ENCODE measurements at places on chromosomes 6 and 20.

GRCh38 chr6:109038837-109039398 is 55.7 kb downstream of the SESN1 start:
- DNase-seq: no peak

GRCh38 chr20:53529658-53530057 is 64.0 kb downstream of the ZNF217 start:
- DNase-seq: no peak

DNA sequence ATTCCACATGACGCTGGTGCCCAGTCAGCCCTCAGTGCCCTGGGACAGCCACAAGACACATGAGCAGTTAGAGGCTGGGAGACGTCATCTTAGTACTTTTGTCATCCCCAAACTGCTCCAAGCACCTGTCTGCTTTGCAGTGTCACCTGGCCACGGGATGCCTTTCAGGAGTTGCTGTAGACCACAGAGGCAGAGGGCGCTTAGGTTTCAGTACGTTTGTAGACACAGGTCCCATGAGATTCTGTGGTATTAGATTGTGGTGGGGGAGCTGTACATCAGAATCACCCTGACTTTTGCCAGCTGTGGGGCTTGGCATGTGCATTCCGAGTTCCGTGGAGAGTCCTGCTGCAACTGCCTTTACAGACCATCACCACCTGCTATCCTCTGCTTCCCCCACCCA is 16.7 kb downstream of the MAVS start:
- no peak for DNase-seq

- no peak for DNase-seq
These were observed 17.0 kb downstream of the NFATC2 start for GRCh38 chr20:51525241-51526105.

DNA sequence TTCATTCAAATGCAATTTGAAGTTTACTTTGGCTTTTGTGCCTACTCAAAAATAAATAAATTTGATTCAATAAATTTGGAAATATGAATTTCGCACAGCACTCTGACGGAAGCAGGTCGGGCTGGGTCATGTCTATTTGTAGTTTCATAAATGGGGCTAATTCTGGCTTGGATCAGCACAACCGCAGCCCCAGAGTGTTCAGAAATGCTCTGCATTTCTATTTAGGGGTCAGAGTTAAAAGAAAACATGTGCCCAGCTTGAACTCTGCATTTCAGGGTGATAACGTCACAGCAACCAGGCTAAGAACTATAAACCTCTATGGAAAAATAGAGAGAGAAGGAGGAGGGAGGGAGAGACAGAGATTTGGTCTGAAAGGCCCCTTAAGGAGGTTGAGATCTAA is 480.9 kb upstream of the NOX3 start:
- DNase-seq: no peak

GRCh38 chr6:54419885-54420284 is 111.6 kb downstream of the TINAG start:
- no peak for DNase-seq

GRCh38 chr6:37685261-37685660 is 12.4 kb downstream of the MDGA1 start:
- DNase-seq: no peak

- DNase-seq: peak; percentile 47
These were observed 205.1 kb downstream of the DLL1 start for GRCh38 chr6:170085475-170086401.

DNA sequence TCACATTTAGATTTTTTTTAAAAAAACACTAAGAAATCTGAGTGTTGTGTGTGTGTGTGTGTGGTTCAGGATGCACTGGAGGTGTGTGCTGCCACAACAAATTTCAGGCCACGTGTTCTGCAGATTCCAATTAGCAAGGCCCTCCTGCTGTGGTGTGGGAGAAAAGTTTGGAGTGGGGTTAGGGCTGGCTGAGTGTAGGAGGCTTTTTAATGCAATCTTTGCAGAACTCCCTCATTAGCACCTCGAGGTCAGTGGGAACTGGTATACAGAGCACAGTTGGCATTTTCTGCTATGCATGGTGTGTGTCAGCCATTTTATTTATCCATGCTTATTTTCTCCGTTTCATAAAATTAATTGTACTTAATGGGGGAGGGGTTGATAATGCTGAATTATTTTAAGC is 187.6 kb downstream of the SOX4 start:
- DNase-seq: no peak

GRCh38 chr6:137728386-137729349 is 138.4 kb upstream of the TNFAIP3 start:
- no peak for DNase-seq

DNA sequence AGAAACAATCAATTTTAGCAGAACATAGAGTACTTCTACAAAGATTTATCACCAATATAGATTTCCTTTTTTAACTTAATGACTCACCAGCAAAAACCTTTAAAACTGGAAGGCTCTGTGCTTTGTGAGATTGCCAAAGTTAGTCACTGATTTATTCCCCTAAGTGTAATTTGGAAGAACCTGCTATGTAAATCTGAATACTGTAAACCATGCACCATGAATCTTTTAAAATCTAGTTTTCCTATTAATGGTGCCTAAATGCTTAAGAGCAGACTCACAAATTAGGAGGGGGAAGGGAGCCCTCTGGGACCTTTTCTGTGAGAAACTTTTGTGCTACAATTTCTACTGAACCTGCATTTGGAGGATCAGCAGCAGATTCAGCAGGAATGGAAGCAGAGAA is 57.8 kb upstream of the PNRC1 start:
- no peak for DNase-seq

DNA sequence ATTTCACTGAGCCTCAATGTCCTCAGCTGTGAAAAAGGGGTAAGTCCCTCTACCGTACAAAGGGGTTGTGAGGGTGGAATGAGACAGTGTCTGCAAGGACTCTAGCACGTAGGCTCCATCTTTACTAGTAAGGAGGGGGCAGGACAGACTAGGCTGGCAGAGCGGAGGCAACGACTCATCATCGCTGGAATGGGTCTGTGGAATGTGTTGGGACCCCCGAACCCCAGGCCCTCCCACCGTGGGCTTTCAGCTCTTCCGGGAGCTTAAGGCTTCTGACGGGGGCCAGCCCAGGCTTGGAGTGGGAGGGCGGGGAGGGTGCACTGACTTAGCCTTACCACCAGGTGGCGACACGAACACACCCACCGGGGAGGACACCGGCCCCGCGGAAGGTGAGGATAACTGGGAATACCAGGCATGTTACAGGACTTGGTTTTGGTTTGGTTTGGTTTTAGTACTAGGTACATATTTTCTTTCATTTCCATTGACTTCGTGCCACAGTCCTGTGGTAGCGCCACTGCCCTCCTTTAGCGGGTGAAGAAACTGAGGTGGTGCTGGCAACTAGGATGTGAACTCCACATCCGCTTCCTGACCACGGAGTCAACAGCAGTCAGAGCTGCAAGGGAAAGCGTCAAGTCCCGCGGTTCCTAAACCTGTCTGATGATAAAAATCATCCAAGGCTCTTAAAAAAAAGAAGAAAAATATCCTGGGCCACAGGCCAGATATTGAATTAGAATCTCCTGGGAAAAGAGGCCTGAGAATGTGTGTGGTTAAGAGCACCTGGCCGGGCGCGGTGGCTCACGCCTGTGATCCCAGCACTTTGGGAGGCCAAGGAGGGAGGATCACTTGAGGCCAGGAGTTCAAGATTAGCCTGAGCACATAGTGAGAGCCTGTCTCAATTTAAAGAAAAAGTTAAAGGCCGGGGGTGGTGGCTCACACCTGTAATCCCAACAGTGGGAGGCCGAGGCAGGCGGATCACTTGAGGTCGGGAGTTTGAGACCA is 10.3 kb upstream of the TULP1 start:
- DNase-seq: peak; percentile 85

GRCh38 chr20:25019381-25020155 is 27.0 kb upstream of the APMAP start:
- DNase-seq: peak; percentile 52

- no peak for DNase-seq
These were observed 104.8 kb upstream of the TRAF3IP2 start for GRCh38 chr6:111710439-111710838.

- no peak for DNase-seq
These were observed at the start of gene HNF4A for GRCh38 chr20:44355498-44356352. Gene HNF4A (plus strand): TSS chr20:44355699. CDS start chr20:44355805, 106 bp downstream.

DNA sequence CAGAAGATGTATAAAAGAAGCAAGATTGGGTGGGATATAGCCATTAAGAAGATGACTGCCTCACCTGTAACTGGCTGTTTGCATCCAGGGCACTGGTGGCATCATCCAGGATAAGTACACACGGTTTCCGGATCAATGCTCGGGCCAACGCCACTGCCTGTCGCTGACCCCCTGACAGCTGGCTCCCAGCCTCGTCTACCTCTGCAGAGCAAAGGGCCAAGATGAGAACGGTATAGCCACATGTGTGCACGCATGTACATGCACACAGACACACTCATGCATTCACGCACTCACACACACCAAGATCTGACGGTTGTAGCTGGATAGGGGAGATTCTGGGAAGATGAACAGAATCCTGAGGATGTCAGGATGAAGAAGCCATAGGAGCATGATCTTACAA is 3.2 kb upstream of the PSMB8 start:
- DNase-seq: no peak

- DNase-seq: no peak
These were observed 6.0 kb downstream of the ASF1A start for GRCh38 chr6:118899948-118900347.

DNA sequence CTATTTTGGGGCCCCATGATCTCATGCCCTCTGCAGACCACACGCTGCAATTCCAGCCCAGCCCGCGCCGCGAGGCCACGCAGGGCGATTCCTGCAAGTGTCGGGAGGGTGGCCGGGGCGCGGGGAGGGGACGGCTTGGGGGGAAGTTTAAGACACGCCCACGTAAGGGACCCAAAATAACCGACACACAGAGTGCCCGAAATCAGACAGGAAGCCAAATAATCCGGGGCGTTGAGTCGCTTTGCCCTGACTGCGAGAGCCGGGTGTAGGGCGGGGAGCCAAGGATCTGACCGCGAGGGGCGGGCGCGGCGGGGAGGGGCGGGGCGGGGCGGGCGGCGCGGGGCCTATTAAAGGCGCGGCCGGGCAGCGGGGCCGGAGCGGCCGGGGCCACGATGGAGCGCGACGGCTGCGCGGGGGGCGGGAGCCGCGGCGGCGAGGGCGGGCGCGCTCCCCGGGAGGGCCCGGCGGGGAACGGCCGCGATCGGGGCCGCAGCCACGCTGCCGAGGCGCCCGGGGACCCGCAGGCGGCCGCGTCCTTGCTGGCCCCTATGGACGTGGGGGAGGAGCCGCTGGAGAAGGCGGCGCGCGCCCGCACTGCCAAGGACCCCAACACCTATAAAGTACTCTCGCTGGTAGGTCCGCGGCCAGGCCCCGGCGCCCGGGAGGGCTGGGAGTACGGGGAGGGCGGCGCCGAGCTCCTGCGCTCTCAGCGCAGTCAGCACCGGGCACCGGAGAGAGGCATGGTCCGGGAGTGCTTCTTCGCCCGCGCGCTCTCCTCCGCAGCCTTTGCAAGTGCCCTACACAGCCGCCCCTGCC is at the start of gene ENPP1:
Gene ENPP1 (plus strand): TSS at position 377 of the 816 bp plus-strand sequence. CDS start 16 bp downstream, at position 393.
- peak; percentile 85 for DNase-seq

- no peak for DNase-seq
These were observed 1.7 kb downstream of the FKBP5 start for GRCh38 chr6:35686873-35687555.

DNA sequence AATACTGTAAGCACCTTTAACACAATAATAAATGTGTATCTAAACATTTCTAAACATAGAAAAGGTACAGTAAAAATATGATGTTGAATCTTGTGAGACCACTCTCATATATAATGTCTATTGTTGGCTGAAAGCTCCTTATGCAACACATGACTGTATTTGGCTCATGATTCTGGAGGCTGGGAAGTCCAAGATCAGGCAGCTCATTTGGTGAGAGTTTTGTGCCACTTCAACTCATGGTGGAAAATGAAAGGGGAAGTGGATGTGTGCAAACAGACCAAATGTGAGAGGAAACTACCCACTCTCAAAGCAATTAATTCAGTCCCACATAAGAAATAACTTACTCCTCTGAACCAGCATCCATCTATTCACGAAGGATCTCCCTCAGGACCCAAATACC is 257.7 kb upstream of the OPRM1 start:
- no peak for DNase-seq

DNA sequence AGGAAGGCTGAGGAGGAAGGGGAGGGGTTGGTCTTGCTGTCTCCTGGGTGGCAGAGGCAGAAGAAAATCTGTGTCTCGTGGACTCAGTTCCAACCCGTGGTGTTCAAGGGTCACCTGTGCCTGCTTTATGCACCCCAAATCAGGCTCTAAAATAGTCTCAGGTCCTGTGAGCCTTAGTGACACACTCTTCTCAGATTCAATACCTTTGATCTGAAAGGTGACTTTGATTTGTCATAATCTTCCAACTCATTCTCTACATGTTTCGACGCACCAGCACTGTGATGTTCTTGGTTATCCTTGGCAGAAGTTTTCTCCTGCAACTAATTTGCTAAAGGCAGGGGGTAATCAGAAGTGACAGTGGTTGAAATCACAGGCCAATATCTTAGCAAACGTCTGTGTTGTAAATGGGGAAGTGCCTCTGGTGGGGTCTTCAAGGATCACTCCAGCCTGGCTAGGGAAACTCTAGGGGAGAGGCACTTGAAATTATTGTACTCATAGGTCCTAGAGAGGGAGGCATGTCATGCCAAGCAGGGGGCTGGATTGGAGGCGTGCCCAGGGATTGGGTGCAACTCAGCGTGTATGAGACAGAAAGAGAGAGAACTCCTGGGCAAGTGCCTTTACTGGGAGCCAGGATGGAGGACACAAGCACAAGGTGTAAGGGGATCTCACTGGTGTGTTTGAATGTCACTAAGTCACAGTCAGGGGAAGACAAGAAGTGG is 19.0 kb upstream of the PRND start:
- no peak for DNase-seq

- no peak for DNase-seq
These were observed 58.6 kb upstream of the DOK5 start for GRCh38 chr20:54416770-54417169.

- no peak for DNase-seq
These were observed 23.2 kb downstream of the PPP1R16B start for GRCh38 chr20:38828514-38829295.

DNA sequence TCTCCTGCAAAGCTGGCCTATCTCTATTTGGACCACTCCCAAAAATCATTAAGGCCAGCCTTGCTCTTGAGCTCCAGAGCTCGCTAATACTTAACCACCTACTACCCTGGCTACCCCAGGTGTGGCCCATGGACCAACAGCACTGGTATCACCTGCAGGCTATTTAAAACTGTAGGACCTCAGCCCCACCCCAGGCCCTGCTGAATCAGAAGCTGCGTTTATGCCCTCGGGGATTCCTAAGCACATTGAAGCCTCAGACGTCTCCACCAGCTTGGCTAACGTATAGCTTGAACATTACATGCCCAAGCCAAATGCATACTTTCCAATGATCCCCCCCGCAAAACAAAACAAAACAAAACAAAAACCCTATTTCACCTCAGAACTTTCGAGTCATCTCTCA is 19.7 kb upstream of the SPAG4 start:
- no peak for DNase-seq

DNA sequence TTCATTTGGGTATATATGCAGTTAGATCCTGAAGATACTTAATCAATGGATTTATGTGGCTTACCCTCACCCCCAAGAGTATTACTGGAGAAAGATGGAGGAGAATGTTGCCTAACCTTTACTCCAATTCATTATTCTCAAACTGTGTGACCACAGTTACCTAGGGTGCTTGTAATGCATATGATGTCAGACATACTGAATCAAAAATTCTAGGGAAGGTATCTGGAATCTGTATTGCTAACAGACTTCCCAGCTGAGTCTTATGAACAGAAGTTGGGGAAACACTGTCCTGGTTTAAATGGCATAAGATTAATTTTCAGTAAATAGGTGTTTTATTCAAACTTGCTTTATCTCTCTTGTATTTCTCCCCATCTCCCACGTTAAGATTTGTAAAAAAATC is 83.9 kb downstream of the PKIB start:
- DNase-seq: no peak

- DNase-seq: no peak
These were observed 13.4 kb downstream of the CAPN11 start for GRCh38 chr6:44171899-44172546.
